Heart right ventricle (tissue), 16 donors: ENCODE measurements at places on chromosomes 3 and 15. TPM values are rescaled to one million over a fixed set of nuclear protein-coding genes. Genes with fewer than 3 reads are reported as not detected.

The MNS1 gene
- total RNA-seq: 2.0 TPM

The B3GALNT1 gene
- 85.1 TPM for total RNA-seq

The ASB14 gene
- 7.8 TPM for total RNA-seq

The VEPH1 gene
- total RNA-seq: not detected

The IMPG2 gene
- total RNA-seq: 0.19 TPM

DNA sequence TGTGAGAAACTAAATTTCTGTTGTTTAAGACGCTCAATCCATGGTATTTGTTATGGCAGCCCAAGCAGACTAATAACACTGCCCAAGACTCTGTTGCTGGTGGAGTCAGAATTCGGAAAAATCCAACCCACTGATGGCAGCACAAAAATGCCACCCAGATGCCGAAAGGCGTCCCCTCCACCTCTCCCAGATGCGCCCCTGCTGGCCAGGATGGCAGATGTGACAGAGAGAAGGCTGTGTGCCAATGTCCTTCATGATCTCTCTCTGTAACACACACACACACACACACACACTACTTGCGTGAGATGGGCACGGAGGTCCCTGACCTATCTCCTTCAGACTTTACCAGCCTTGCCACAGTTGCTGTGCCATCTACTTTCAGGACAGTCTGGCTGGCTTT lies 10.9 kb upstream of the LYSMD4 start:
- no peaks in the 10 kb centered on the region for H3K4me1 ChIP-seq
- DNase-seq: no peak
- H3K36me3 ChIP-seq: no peaks in the 10 kb centered on the region
- no peak overlapping the region for H3K4me3 ChIP-seq

DNA sequence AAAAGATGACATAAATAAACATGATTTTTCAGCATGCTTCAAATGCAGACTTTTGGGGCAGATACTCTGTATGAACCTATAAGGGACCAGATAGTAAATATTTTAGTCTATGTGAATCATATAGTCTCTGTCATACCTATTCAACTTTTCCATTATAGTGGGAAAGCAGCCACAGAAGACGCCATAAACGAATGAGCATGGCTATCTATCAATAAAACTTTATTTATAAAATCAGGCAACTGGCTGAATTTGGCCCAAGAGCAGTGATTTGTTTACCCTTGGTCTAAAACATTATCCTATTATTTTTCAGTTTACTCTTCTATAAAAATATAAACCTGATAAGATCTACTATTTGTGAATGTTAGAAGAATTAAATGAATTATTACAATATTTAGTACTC lies 25.9 kb upstream of the VEPH1 start:
- H3K4me3 ChIP-seq: no peak overlapping the region
- no peak overlapping the region for H3K27ac ChIP-seq
- no peaks in the 10 kb centered on the region for H3K4me1 ChIP-seq
- no peak for DNase-seq
- no peaks in the 10 kb centered on the region for H3K27me3 ChIP-seq

- H3K4me1 ChIP-seq: peaks cover 5% of the 10 kb centered on the region
- no peaks in the 10 kb centered on the region for H3K36me3 ChIP-seq
- H3K27me3 ChIP-seq: no peaks in the 10 kb centered on the region
- H3K4me3 ChIP-seq: peak overlapping the region; percentile 57
Observed at GRCh38 chr15:99059010-99059981, 45.6 kb upstream of the SYNM start.

DNA sequence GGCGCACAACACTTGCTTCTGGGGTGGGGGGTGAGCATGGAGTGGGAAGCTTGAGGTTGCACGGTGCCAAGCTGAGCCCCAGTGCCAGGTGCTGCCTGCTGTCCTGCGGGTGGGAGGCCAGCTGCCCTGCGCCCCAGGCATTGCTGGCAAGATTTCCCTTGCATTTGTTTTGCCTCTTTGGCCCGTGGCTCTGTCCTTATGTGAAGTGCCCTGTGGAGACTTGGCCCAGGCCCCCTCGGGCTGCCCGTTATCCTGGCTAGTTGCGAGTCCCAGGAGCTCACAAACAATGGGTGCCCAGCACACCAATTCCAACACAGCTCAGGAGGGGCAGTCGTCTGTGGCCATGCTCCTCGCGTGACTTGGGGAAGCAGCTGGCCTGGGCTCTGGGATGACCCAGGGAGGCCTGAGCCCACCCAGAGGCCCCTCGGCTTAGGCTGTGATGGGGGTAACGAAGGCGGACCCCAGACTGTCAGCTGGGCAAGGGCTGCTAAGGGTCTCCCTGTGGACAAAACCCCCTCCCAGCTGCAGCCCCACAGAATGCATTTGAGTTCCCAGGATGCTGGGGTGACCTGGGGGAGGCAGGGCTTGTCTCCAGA lies 5.9 kb downstream of the C3orf22 start:
- no peak overlapping the region for H3K4me3 ChIP-seq
- no peaks in the 10 kb centered on the region for H3K36me3 ChIP-seq
- H3K27me3 ChIP-seq: peaks cover 4% of the 10 kb centered on the region
- H3K4me1 ChIP-seq: peaks cover 4% of the 10 kb centered on the region

DNA sequence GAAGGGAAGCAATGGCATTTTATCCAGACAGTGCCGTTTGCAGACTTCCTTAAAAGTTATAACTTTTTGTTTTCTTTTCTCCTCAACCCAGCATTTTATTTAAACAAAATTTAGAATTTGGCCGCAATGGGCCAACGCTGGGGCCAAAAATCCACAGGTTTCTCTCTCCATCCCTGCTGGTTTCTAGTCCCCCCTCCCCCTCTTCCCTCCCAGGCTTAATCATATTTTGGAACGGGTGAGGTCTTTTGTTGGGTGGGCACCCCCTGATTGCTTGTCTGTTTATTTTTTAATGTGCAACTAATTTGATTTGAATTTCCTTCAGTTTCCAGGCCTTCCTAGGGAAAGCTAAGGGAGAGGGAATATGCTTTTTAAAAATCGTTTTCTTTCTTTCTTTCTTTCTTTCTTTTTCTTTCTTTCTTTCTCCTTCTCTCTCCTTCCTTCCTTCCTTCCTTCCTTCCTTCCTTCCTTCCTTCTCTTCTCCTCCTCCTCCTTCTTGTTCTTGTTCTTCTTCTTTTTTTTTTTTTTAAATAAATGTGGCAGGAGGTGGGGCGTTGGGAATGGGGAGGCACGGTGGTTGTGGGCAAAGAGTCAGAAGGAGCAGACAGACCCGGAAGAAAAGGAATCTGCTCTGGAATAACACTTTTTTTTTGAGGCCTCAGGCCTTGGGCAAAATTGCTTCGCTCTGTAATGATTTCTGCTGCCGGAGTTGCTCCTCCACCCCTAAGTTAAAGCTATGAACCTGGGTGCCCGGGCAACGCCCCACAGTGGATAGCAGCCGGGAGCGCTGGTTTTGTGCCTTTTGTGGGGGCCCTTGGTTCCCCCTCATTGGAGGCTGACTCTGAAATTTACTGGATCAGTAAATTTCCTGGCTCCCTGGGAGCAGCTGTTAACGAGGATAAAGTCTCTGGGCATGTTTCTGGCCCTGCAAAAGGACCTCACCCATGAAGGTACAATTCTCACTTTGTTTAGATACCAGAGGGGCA lies 1.9 kb downstream of the FNDC3B start:
- no peaks in the 10 kb centered on the region for H3K36me3 ChIP-seq
- peak overlapping the region; percentile 89 for H3K4me3 ChIP-seq
- H3K4me1 ChIP-seq: peaks cover 63% of the 10 kb centered on the region

GRCh38 chr3:80549173-80549572 lies 781.4 kb upstream of the ROBO1 start:
- DNase-seq: no peak
- H3K36me3 ChIP-seq: no peaks in the 10 kb centered on the region
- H3K4me3 ChIP-seq: no peak overlapping the region
- no peak overlapping the region for H3K27ac ChIP-seq
- no peaks in the 10 kb centered on the region for H3K27me3 ChIP-seq

DNA sequence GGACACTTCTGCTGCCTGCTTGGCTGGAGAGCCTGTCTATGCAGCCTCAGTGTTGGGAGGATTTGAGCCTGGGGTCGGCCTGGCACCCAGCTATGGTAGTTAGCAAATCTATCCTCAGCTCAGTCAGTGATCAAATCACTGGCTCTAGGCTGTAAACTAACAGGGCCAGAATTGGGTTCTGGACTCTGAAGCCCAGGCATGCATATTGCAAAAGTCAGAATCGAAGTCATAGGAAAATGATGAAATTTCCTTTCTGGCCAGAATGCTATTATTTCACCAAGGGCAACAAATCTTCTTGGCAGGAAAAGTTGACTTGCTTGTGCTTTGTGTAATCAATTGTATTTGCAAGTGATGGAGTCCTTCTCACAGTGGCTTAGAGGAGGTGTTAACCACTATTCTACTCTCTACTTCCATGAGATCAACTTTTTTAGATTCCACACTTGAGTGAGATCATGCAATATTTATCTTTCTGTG lies 482.6 kb upstream of the TPRG1 start:
- no peak overlapping the region for H3K4me3 ChIP-seq
- no peaks in the 10 kb centered on the region for H3K36me3 ChIP-seq
- DNase-seq: no peak
- no peaks in the 10 kb centered on the region for H3K27me3 ChIP-seq

- H3K27ac ChIP-seq: no peak overlapping the region
- peak; percentile 14 for DNase-seq
- peaks cover 5% of the 10 kb centered on the region for H3K4me1 ChIP-seq
- no peaks in the 10 kb centered on the region for H3K36me3 ChIP-seq
Observed at GRCh38 chr15:61051569-61052031, 177.5 kb downstream of the RORA start.

DNA sequence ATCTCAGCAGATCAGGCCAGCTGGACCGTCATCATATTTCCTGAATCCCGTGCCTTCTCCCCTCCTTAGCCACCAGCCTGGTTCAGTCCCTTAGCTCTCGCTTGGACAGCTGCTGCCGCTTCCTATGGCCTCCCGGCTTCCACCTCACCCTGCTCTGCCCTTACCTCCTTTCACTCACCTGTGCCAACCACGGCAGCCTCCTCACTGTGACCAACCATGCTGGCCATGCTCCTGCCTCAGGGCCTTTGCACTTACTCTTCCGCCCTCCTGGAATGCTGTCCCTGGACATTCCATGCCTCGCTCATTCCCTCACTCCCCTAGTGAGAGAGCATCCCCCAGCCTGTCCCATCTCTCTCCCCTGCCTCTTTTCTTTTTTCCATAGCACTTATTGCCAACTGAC lies 19.2 kb downstream of the GRIP2 start:
- no peaks in the 10 kb centered on the region for H3K27me3 ChIP-seq
- no peak overlapping the region for H3K4me3 ChIP-seq
- H3K27ac ChIP-seq: peak overlapping the region; percentile 92

- peak overlapping the region; percentile 77 for H3K27ac ChIP-seq
- H3K4me3 ChIP-seq: no peak overlapping the region
- H3K27me3 ChIP-seq: no peaks in the 10 kb centered on the region
- no peak for DNase-seq
- H3K36me3 ChIP-seq: no peaks in the 10 kb centered on the region
Observed at GRCh38 chr15:83846847-83847246, 192.9 kb downstream of the ADAMTSL3 start.

DNA sequence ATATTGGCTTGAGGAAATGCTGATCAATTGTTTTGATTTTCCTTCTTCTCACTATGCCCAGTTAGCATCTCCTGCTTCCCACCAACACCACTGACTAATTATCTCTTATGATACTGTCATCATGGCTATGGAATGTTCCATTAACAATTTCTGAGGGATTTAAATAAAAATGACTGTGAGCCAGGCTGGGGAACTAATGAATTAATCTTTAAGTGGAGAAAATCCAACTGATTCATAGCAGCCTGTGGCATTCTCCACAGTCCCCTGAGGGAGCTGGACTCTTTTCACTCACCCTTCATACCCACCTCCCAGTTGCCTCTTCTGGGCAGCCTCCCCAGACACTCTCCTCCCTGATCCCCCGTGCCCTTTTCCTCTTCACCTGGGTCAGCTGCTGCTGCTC lies 353.6 kb downstream of the CLSTN2 start:
- no peaks in the 10 kb centered on the region for H3K36me3 ChIP-seq
- DNase-seq: no peak
- no peak overlapping the region for H3K27ac ChIP-seq
- no peaks in the 10 kb centered on the region for H3K4me1 ChIP-seq
- H3K4me3 ChIP-seq: no peak overlapping the region

DNA sequence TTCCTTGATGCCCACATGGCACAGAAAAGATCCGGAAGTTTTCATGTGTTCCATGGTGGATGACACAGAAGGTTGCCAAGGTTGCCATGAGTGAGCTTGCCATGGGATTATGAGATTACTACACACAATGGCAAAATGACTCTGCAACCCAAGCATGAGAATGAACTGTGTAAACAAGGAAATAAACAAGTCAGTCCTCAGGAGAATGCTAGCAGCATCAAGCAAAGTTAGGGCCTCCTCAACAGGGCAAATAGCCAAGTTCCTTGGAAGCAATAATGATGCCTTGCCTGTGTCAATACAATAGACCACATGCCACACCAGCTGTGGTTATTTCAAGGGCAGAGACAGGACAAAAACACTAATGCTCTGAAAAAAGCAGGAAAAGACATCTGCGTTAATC lies 41.8 kb downstream of the AQR start:
- H3K27ac ChIP-seq: no peak overlapping the region
- H3K4me1 ChIP-seq: no peaks in the 10 kb centered on the region
- H3K36me3 ChIP-seq: peaks cover 93% of the 10 kb centered on the region
- DNase-seq: no peak
- H3K27me3 ChIP-seq: no peaks in the 10 kb centered on the region
- no peak overlapping the region for H3K4me3 ChIP-seq

GRCh38 chr3:133769536-133769935 lies 23.3 kb downstream of the TF start:
- H3K27ac ChIP-seq: no peak overlapping the region
- DNase-seq: no peak
- no peaks in the 10 kb centered on the region for H3K36me3 ChIP-seq
- H3K27me3 ChIP-seq: no peaks in the 10 kb centered on the region
- H3K4me1 ChIP-seq: peaks cover 6% of the 10 kb centered on the region
- no peak overlapping the region for H3K4me3 ChIP-seq

GRCh38 chr15:29091666-29092065 lies 178.0 kb downstream of the NSMCE3 start:
- H3K4me3 ChIP-seq: no peak overlapping the region
- no peaks in the 10 kb centered on the region for H3K4me1 ChIP-seq
- no peaks in the 10 kb centered on the region for H3K36me3 ChIP-seq
- H3K27ac ChIP-seq: no peak overlapping the region
- H3K27me3 ChIP-seq: peaks cover 17% of the 10 kb centered on the region

DNA sequence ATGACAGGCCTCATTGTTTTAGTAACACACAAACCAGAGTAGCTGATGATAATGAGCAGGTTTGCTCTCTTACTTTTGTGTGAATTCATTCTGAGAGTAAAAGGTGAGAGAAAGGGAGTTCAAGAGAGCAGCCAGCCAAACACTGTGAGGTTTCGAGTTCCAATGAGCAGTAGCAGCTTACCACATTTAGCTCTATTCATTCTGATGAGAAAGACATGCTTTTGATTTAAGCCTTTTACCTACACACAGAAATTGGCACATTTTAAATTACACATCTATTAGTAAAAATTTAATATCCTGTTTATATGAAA lies 28.0 kb downstream of the GLDN start:
- H3K27ac ChIP-seq: no peak overlapping the region
- DNase-seq: no peak
- H3K27me3 ChIP-seq: no peaks in the 10 kb centered on the region
- H3K4me1 ChIP-seq: peaks cover 4% of the 10 kb centered on the region
- no peaks in the 10 kb centered on the region for H3K36me3 ChIP-seq
- H3K4me3 ChIP-seq: no peak overlapping the region
